Mesenchymal stem cell (in vitro differentiated cells and primary cell): ENCODE measurements at places on chromosomes 2 and 18.

- peak; percentile 65 for DNase-seq
Observed at GRCh38 chr2:181407171-181407570, 50.0 kb upstream of the ITGA4 start.

DNA sequence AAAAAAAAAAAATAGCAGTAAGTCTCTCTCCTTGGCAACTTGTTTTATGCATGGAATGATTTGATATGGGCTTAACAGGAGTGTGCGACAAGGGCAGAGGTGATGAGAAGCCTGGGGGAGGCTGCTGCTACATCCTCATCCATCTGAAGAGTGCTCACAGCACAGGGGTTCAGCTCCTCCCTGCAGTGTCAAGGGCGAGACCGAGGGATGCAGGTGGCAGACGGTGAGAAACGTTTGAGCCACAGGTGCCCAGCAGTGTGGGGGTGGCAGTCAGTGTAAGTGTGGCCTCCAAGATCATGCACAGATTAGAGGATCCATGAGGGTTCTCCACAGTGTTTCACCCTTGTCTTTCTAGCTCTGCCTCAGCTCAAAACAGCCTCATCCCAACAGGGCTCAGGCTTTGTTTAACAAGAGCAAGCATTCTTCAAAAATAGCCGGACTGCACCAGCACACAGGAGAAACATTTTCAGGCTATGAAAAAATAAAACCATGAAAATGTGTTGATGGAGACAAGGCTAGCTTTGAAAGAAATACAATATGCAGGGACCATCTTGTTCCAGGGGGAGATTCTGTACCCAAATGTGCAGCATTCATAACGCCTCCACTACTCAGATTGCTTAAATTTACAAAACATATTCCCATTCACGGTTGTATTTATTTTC, 324.5 kb upstream of the MYT1L start:
- DNase-seq: no peak

DNA sequence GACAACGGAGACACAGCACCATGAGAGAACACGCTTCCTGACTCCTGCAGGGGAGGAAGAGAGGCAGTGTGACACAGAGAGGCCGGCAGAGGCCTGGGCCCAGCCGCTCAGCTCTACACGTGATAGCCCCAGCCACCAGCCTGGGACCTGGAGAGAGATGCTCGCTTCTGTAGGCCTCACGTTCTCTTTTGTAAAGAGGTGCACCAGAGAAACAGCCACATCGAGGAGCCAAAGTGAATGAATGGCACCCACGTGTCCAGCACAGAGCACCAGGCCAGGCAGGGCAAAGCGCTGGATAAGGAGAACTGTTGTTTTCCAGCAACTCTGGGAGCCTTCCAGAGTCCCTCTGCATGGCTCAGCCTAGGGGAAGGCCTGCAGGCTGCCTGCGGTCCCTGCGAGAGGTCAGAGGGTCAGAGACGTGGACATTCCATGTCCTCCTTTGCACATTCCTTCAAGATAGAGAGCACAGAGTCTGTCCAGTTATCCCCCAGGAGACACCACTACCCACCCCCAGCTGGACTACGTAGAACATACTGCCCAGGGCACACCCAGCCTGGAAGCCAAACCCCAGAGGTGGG, 14.2 kb downstream of the LIMS2 start:
- peak; percentile 85 for DNase-seq

DNA sequence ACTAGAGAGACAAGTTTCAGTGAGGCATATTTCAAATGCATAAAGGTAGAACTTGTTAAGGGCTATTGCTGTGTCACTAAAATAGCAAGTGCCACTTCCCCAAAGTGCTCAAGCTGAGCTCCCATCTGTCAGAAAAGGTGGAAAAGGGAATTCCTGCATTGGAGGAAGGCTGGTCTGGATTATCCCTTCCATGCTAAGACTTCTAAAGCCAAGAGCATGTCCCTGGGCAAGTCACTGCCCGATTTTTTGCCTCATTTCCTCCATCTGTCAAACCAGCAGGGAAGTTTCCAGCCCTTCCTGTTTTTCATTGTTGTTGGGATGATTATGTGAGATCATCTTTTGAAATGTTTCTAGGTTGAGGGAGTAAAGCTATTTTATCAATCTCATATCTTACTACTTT, 175.5 kb downstream of the SETBP1 start:
- DNase-seq: no peak

- peak; percentile 70 for DNase-seq
Observed at GRCh38 chr2:30072250-30072842, 74.5 kb upstream of the YPEL5 start.

- DNase-seq: no peak
Observed at GRCh38 chr18:49024804-49025421, 74.1 kb upstream of the SMAD7 start.

GRCh38 chr2:104177179-104177578, 676.7 kb upstream of the POU3F3 start:
- no peak for DNase-seq

GRCh38 chr2:7210712-7211111, 293.5 kb downstream of the RNF144A start:
- DNase-seq: no peak

DNA sequence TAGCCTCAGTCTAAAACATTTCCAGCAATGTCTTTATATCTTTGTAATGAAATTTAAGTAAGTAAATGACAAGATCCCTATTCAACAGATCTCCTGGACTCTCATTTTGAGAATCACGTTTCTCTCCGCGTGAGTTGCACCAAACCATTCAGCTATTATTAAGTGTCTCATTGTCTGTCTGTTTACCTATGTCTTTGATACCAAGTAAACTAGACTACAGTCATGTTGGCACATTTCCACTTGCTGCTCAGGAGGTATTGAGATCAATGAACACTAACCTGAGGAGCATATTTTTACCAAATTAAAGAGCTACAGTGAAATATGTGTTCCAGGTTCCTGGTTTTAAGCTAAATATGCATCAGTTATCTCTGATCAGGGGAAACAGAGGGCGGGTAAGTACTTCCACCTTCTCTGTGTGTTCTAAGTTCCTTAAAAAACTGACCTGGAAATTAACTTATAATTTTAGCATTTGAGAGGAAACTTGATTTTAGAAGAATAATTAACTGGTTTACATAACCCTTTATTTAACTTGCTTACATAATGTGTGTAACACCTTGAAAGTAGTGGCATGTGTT, 125.8 kb downstream of the OSBPL6 start:
- no peak for DNase-seq

DNA sequence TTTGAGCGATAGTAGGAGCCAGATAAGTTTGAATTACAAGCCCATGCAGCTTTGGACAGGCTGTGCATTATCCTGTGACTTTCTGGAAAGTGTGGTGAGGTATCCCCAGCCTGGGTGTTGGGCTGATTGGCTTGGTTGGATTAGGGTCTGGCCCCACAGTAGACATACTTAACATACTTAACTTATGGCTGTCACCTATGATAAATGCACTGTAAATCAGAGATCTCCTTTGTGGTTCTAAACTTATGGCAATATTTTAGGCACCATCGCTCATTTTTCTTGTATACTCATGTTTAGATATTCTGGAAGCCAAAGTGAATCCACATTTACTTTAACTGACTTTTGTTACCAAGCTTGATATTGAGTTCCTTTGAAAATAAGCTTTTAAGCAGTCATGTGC, 54.8 kb downstream of the SPTBN1 start:
- no peak for DNase-seq

- no peak for DNase-seq
Observed at GRCh38 chr2:171615069-171615468, 72.2 kb upstream of the DYNC1I2 start.

DNA sequence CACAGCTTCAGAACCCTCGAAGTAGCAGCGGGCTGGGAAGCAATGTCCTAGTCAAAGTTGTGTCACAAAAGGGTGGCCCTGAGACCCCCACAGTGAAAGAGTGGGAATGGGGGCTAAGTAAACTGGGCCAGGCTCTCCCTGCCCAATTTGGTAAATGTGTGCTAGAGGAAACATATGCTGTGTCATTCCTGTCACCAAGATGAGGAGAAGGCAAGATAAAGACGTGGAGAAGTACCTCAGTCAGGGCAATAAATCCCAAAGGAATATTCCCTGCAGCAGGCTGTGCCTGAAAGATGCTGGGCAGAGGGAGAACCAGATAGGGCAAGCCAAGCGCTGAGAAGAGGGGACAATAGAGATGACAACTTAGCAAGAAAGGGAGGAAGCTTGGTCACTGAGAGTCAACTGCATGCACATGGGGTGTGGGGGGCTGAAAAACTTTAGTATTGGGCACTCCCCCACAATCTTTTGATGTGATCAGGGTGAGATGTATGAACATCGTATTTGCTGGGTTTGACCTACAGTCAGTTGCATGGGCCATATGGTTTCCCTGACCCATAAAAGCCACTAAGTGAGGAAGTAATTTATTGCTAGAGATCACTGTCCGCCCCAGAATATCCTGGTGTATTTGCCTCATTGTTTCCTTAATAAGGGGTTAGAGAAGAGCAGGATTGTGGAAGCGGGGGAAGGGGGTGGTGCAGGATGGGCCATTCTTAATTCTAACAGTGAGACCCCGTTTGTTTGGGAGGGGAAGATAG, 49.9 kb upstream of the CXCR4 start:
- no peak for DNase-seq
